ENCODE measurements at places on chromosomes 2 and 18.

DNA sequence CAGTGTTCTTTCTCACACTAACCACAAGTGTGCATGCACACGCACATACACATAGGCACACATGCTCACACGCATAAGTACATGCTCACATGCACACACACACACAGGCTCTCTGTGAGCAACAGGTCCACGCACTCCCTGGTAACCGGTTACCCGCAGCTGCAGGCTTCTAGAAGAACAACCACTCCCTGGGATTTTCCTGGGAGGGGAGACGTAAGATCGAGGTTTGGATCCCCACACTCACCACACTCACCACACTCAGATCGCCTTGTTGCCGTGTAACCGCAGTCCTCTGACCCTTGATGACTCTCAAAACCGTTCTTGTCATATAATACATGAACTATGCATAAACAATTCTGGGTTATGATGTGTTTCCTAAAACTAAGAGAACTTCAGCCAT is 42.2 kb downstream of the TTC32 start:
- DNase-seq: no peak

- peak; percentile 3 for DNase-seq
These were observed 21.9 kb upstream of the RNF149 start for GRCh38 chr2:101330253-101330933.

DNA sequence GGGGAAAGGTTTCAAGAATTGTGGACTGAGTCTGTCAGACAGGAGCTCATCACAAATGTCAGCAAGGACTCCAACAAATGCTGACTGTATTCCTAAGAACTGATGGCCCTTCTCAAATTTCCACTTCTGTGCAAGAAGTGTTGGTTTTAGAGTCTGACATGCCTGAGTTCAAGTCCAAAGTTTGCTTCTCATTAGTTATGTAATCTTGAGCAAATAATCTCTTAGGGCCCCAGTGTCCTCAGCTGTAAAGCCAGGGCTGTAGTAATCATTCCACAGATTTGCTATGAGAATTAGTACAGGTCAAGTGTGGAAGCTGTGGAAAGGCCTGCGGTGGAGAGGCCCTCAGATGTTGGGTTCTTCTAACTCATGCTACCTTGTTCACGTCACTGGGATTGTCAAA is 23.9 kb downstream of the MEP1B start:
- DNase-seq: no peak

- no peak for DNase-seq
These were observed 86.3 kb downstream of the NDUFA10 start for GRCh38 chr2:239938651-239939486.

GRCh38 chr2:208013285-208014178 is 11.8 kb downstream of the PLEKHM3 start:
- DNase-seq: no peak

DNA sequence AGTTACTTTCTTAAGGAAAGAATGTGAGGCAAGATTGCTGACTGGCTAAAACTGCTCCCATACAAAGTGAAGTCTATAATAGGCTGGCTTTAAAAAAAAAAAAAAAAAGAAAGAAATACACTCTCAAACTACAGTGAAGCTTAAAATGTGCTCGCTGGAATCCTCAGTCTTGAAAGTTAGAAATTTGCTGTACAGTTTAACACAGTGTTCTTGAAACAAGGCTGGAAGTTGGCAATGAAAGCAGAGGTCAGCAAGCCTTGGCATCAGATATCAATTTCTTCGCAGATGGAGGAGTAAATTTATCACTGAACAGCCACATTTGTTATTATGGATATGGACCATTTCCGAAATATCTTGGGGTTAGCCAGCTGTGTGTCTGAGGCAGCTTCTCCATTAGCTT is 392.9 kb downstream of the ZNF516 start:
- DNase-seq: no peak

GRCh38 chr18:73258375-73259087 is 390.7 kb upstream of the NETO1 start:
- DNase-seq: no peak

GRCh38 chr2:40751981-40752380 is 300.1 kb upstream of the SLC8A1 start:
- DNase-seq: no peak

GRCh38 chr2:128499367-128500137 is 180.9 kb upstream of the HS6ST1 start:
- DNase-seq: no peak

GRCh38 chr2:130917006-130917688 is 80.4 kb downstream of the ARHGEF4 start:
- DNase-seq: no peak

GRCh38 chr2:36287363-36288275 is 68.0 kb upstream of the CRIM1 start:
- no peak for DNase-seq

GRCh38 chr18:57839942-57840381 is 36.8 kb upstream of the ATP8B1 start:
- no peak for DNase-seq

GRCh38 chr2:105388971-105389381 is 9.9 kb downstream of the FHL2 start:
- no peak for DNase-seq

GRCh38 chr2:223054193-223054781 is 2.3 kb downstream of the KCNE4 start:
- DNase-seq: no peak

DNA sequence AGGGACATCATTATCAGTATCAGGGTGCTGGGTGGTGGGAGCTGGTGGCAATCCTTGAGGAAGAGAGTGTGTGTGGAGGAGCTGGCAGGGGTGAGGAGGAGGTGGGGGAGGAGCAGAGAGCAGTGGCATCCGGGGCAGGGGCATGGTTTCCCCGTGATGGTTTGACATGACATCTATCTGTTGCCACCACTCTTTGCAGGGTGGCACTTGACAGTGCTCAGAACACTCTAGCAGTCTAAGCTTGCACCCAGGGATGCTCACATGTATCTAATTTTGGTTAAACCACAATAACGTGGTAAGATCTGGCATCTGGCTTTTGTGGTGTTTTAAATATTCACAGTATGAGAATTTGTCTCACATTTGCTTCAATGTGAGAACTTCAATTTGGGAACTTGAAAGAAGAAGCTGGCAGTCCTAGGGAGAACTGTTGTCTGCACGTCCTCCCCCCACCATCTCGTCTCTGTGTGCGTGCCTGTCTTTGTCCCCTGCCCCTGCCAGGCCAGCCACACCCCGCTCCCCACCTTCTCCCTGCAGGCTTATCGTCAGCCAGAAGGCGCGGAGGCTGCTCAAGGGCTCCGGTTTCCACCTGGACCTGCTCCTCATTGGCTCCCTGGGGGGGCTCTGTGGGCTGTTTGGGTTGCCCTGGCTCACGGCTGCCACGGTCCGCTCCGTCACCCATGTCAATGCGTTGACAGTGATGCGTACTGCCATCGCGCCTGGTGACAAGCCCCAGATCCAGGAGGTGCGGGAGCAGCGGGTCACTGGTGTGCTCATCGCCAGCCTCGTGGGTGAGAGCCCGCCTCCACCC is 11.7 kb downstream of the SLC4A3 start:
- DNase-seq: no peak

DNA sequence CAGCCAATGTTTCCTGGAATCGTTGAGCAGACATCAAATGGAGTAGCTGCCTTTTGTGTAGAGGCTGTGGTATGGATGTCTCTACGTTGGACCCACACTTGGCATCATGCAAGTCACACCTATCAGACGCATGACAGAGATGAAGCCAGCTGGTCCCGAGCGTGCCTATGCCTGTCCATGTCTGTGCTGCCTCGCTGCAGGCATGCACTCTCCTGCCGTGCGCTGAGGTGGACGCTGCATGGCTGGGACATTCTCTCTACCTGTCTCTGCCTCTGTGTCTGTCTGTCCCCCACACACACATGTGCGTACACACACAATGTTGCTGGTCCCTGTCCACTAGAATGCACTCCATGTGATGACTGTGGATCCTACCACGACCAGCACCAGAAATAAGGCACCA is 514.2 kb upstream of the MYT1L start:
- no peak for DNase-seq

GRCh38 chr2:8598295-8599165 is 83.3 kb upstream of the ID2 start:
- no peak for DNase-seq

DNA sequence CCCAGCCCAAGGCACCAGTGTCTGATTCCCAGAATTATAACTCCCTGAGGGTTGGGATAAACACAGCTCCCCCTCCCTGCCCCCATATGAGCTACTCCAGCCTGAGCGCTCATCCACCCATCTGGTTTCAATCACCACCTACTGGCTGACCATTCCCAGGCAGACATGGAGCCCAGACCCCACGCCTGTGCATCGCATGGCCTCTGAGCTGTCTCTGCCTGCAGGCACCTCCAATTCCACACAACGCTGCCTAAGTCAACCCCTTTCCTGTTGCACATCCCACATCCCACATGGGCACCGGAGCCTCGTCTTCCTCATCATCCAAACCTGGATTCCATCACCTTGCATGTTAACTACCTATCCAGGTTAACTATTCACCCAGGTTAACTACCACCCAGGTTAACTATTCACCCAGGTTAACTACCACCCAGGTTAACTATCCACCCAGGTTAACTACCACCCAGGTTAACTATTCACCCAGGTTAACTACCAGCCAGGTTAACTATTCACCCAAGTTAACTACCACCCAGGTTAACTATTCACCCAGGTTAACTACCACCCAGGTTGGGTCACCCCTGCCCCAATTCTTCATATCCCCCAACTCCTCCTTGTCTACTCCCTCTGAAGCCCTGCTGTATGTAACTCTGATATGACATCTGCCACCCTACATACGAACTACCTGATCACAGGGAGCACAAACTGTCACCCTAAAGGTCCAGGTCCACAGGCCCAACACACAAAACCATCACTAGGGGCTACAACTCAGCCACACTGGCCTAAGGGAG is 47.8 kb downstream of the TEX51 start:
- DNase-seq: no peak

- no peak for DNase-seq
These were observed 92.8 kb upstream of the MSH6 start for GRCh38 chr2:47690132-47690531.

DNA sequence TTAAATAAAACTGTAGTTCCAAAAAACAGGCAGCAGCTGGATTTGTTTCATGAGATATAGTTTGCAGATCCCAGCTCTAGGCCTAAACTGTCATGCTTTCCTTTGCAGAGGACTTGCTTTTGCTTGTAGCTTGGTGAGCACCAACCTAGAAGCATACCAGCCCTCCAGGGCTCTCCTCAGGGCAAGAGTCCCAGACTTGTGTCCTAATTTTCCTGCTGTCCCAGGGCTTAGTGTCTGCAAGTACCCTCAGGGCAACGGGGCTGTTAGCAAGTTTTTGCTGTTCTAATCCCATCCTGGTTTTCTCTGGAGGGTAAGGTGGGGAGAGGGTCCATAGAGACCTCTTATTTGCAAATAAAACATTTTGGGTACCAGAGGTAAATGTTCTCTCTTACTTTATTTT is 59.5 kb downstream of the TMEM17 start:
- no peak for DNase-seq

- DNase-seq: no peak
These were observed 53.0 kb downstream of the POLR1A start for GRCh38 chr2:86052676-86053075.

- no peak for DNase-seq
These were observed 19.7 kb upstream of the EMILIN2 start for GRCh38 chr18:2827061-2827460.

DNA sequence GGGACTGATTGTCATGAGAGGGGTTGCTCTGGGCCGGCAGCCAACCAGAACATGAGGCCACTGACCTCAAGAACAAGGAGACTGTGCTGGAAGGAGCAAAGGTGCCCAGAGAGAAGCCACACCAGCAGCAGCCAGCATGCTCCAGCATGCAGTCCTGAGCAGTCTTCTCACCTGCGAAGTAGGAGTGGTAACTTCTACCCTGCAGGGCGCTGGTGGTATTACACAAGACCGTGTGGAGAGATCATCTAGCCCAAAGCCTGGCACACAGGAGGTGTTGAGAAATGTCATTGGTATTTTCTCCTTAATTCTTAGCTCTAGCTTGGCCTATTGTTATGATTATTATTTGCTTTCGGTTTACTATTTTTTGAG is 132.7 kb downstream of the TSN start:
- no peak for DNase-seq

DNA sequence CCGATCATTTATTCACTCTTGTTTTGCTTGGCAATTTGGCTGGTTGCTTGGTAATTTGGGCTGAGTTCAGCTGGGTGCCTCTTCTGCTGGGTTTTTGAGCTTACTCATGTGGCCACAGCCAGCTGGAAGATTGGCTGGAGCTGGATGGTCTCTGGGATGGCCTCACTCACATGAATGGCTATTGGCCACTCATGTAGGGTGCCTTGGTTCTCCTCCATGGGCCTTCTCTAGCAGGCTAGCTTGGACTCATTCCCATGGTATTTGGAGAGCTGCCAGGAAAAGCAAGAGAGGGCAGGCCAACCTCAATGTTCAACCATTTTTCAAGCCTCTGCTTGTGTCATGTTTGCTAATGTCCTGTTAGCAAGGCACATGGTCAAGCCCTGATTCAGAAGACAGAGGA is 16.9 kb downstream of the ZAP70 start:
- DNase-seq: no peak

DNA sequence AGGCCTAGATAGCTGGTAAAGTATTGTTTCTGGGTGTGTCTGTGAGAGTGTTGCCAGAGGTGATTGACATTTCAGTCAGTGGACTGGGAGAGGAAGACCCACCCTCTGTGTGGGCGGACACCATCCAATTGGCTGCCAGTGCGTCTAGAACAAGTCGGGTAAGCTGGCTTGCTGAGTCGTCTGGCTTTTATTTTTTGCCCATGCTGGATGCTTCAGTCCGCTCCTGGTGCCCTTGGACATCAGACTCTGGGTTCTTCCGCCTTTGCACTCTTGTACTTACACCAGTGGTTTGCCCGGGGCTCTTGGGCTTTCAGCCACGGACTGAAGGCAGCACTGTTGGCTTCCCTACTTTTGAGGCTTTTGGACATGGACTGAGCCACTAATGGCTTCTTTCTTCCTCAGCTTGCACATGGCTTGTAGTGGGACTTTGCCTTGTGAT is 24.3 kb downstream of the DIS3L2 start:
- DNase-seq: no peak

DNA sequence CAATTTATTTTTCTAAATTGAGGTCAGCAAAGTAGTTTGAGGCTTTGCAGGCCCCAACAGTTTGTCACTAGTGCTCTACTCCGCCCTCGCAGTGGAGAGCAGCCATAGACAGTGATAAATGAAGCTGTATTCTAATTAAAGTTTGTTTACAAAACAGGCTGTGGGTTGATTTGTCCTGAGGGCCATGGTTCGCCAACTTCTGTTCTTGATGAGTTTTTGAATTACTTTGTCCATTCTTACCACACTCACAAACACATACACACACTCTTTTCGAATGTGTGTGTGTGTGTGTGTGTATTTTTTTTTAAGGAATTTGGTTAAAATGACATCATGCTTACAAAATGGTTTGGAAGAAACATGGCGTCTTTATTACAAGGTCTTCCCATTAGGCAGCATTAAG is 68.6 kb downstream of the MTCL1 start:
- no peak for DNase-seq

Data from effector CD8-positive, alpha-beta T cell (primary cell).